ENCODE measurements at places on chromosomes 5 and 9.

DNA sequence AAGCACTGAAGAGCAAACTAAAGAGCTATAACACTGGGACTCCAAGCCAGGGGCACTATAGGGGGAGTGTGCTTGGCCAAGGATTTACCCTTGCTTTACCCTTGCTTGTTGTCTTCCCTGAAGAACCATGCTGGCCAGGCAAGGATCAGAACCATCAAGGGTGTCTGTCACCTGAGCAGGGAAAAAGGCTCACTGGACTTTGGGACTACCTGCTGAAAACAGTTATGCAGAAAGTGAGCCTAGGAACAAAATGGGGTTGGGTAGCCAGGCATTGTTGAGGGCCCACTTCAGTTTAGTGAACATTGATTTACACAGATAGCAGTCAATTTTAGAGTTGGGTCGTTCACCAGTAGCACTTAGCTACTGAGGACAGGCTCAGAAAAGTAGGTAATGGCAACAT lies 8.0 kb upstream of the TMEM171 start:
- DNase-seq, result no peak

DNA sequence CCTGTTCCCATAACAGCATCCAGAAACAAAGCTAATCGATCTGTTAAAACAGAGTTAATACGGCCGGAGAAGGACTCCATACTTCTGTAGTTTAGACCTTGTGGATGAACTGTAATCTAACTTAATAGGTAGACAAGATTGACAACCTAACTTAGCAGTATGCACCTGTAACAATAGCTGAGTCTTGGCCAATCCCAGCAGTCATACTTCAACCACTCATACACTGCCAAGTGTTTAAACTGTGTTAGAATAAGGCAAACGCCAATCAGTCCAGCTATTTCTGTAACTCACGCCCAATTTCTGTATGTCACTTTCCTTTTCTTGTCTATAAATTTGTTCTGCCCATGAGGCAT lies 33.7 kb upstream of the MACIR start:
- no peak for DNase-seq

DNA sequence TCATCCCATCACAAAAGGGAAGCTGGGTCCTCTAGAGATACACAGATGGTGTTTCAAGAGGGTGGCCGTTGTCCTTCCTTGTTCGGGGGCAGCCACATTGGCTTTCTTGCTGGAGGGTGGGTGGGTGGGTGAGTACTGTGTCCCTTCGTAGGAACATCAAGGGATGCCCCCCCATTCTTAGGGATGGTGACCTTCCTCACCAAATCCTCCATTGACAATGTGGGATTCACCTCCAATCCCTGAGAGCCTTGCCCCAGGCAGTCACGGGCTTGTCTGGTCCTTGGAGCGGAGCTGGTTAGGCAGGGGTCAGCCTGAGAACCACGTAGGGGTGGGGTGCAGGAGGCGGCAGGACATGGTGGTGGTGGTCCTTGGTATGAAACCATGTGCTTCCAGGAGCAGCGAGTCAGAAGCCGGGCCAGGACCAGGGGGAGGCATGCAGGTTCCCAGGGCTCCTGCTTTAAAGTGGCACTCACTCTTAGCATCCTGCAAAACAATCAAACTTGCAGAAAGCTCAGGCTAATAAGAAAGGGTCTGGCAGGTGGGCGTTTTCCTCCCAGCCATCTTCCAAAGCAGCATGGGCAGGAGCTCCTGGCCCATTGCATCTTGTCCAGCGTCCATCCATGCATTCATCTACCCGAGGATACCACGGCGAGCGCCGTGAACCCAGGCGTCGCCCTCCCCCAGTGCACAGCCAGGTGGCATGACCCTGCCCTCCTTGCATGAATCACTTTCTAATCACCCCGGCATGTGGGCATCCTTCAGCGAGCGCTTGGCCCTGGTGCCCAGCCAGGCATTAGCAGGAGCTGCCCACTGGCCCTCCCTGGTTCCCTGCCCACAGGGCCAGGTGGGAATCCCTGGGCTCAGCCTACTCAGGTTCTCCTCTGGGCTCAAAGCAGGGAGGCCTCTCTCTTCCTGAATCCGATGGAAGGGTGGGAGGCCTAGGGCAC lies 76.4 kb downstream of the NTNG2 start:
- no peak for DNase-seq

- no peak for DNase-seq
Measured at GRCh38 chr5:61114441-61114840, 47.8 kb downstream of the SMIM15 start.

DNA sequence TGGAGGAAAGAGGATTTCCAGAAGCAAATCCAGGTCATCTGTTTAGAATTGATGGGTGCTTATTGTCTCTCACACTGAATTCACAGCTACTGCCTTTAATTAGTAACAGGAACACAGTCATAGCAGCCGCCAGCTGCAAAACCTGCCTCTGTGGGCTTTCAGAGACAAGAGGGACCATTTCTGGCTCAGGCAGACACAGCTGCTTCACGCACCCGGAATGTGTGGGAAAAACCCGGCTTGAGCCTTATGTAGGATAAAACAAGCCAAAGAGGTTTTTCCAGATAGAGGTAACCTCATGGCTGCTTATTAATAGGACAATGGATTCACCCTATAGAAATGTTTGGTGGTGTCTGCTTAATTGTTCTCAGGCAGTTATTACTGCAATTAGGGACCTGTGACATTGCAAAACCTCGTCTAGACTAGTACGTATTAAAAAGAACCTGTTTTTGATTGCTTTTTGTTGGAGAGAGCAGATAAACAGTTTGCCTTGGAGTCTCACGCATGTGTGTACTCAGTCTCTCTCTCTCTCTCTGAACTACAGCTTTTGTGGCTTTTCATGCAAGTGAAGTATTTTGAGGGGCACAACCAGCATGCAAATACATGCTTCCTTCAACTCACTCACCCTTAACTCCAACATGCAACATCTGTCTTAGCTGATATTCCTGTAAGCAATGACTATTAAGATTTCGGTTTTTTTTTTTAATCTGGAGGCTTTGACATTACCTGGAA lies 302.7 kb downstream of the PLK2 start:
- DNase-seq, result no peak

DNA sequence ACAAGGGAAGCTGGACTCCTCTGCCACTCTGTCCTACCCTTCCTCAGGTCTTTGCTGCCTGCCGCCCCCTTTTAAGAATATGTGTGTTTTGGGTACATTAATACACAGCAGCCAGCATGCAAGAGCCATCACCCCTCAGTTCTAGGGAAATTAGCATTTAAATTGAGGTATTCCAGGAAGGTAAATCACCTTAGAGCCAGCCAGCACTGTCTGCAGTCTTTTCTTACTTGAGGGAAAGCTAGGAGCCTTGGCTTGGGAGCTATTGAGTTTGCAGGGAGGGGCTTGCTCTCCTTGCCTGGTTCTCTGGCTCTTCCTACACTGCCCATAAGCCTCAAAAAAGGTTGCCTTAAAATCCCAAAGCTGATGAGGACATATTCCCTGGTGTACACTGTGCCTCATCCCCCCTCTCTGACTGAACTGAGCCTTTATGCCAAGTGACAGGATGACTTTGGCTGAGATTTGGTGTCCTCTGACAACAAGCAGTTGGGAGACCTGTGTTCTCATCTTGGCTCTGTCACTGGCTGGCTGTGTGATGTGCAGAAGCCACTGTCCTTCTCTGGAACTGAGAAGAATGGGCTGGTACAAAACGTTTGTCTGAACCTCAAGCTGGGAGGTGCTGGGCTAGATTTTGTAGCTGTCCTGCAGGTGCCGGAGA lies 54.1 kb downstream of the TRIM32 start:
- DNase-seq, result no peak

DNA sequence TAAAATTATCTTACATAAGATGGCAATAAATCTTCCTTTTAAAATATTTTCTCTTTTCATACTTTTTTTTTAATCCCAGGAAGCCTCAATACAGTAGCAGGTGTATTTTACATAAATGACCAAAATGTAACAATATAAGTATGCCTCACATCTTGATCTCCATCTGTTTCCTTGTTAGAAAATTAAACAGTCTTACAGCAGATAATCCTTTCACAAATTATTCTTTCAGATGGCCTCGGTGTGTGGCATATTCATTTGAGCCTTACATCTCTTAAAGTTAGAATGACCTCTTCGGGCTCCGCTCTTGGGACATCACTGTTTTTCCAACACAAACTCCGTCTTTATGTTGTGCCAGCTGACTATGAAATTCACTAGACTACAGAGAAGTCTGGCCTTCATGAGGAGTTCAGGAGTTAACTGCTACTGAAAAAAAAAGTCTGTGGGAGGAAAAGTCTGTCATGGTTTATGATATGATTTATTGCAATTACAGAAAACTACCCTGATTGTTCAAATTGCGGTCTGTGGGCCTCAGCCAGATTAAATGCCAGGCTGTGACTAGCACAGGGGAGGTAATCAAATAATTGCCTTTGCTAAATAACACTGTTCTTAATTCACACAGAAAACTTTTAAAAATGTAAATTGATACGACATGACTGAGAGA lies 292.9 kb upstream of the PUM3 start:
- DNase-seq, result no peak

DNA sequence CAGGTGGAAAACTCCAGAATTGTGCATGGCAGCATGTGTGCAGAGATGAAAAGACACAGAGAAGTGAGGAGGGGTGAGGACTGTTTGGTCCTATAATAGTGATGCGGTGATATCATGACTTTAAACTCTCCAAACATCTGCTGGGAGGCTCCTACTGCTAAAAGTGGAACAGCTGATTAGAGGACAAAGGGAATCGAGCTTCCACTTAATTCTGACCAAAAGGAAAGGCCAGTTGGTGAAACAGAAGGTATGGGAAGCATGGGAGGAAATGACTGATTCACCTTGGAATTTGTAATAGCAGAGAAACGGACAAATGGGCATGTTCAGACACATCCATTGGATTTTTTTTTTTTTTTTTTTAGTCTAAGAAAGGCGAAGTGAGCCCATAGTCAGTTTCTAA lies 67.5 kb upstream of the MAMDC2 start:
- DNase-seq, result no peak

DNA sequence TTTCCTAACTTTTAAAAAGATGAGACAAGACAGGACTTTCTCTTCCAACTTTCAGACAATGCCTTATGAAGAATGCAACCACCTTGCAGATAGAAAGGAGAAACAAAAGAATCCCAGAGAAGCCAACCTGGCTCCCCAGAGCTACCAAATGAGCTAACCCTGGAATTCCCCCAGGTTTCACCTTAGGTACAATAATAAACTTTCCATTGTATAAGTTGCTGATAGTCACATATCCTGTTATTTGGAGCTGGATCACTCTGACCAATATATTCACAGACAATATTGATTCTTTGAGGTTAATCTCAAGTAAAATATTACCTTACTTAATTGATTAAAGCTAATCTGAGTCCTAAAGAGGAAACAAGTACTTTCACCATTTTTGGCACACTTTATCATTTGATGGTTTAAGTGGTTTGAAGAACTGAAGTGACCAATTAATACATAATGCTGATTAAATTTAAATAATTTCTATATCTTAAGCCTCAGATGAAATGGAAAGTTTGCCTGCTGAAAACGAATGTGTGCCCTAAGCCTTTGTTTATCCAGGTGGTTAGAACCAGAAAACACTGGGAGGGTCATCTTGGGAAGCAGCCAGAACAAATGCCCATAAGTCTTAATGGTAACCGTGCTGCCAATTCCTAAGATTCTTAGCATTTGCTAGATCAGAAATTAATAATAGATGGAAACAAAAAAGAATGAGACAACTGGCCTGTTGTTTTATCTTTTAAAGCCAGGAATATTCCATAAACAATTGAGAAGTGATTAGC lies 159.6 kb upstream of the SLC12A2 start:
- no peak for DNase-seq

GRCh38 chr9:135146766-135147473 lies 59.5 kb downstream of the OLFM1 start:
- no peak for DNase-seq

DNA sequence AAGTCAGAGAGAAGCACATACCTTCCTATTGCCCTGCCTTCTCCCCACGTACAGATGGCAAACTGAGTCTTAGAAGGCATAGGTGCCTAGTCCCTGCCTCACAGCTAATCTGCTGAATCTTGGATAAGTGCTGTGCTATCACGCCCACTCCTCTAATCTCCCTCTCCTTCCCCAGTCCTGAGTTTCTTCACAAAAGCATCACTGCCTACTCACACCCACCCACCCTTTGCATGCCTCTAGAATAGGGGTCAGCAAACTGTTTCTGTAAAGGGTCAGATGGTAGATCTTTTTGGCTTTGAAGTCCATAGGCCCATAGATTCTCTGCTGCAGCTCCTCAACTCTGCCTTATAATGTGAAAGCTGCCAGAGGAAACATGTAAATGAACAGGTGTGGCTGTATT lies 23.2 kb upstream of the JADE2 start:
- no peak for DNase-seq

DNA sequence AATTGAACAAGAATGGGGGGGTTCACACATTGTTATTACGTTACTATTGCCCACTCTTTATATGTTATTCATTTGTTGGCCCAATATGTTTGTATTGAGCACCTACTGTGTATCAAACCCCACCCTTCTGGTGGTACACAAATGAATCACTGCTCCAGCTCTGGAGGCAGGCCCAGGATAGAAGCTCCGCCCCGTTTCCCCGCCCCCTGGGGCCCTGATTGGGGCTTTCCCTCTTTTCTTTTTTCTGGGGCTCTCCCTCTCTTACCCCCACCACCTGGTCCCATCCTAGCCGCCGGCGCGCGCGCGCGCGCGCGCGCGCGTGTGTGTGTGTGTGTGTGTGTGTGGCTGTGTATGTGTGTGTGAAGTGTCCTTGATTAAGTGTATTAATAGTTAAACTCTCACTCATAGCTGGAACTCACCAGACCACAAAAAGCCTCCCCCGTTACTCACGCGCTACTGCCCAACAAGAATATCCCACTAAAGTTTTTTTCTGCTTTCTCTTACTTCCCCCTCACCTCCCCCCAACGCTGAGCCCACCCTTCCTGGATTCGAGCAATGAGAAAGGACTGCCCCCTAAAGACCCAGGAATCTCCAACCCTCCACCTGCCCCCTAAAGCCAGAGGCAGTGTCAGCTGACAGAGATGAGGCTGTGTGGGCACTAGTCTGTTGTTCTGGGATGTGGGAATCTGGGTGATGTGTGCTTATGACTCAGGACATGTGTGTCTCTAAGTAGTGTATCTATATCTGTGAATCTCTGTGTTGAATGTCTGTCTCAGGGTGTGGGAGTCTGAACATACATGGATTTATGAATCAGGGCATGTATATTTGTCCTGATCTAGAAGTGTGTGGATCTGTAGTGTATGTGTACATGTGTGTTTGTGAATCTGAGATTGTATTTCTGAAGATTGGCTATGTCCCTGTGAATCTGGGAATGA lies 4.0 kb downstream of the CXXC5 start:
- DNase-seq, result no peak

- no peak for DNase-seq
Measured at GRCh38 chr5:83377131-83377865, 94.2 kb upstream of the VCAN start.

DNA sequence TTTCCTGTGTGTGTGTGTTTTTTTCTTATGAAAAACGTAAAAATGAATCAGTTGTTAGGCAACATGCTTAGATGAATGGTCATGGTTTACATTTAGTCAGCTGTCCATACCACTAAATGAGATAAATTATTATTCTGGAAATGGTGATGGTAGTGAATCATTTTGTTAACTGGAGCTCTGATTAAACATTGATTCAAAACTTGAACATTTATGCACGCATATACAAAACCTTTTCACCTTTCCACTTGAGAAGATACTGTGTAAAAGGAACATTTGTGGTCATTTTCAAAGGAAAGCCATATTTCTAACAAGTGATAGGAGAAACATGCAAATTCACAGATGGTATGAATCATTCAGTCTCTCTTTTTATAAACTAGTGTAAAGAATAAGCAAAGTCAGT lies 162.0 kb downstream of the SLC25A46 start:
- DNase-seq, result no peak

GRCh38 chr9:125444166-125444565 lies 182.5 kb downstream of the GAPVD1 start:
- no peak for DNase-seq

GRCh38 chr9:73118286-73118685 lies 33.4 kb upstream of the ANXA1 start:
- no peak for DNase-seq
